ENCODE measurements at places on chromosomes 4 and X.

- no peak for DNase-seq
Measured at GRCh38 chr4:127182687-127183086, 450.1 kb upstream of the INTU start.

- no peak for DNase-seq
Measured at GRCh38 chrX:109537324-109537665, 651 bp downstream of the NXT2 start.

- DNase-seq = no peak
Measured at GRCh38 chr4:84263415-84263814, 235.7 kb downstream of the NKX6-1 start.

DNA sequence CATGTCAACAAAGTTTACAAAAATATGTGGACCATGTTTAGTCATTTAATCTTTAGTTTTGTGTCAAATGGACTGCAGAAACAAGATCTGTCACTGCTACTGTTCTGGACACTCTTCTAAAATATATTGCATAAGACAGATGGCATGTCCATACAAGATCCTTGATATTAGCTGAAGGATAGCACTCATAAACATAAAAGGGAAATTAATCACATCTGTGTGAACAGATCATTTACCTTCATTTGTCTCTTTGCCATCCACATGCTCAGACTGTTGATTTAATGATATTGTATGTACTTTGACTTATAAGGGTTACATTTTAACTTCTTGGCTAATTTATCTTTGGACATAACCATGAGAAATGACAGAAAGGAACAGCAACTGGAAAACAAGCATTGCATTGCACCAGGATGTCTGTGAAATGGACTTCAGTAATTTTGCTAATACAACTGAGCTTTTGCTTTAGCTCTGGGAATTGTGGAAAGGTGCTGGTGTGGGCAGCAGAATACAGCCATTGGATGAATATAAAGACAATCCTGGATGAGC lies at the start of gene UGT2B7:
Gene UGT2B7 (plus strand): TSS at position 364 of the 546 bp plus-strand sequence. CDS start 47 bp downstream, at position 411.
- no peak for DNase-seq

DNA sequence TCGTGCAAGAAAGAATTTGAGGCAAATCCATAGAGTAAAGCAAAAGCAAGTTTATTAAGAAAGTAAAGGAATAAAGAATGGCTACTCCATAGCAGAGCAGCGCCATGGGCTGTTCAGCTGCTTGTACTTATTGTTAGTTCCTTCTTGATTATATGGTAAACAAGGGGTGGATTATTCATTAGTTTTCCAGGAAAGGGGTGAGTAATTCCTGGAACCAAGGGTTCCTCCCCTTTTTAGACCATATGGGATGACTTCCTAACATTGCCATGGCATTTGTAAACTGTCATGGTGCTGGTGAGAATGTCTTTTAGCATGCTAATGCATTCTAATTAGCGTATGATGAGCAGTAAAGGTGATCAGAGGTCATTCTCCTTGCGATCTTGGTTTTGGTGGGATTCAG lies 23.5 kb upstream of the CEP135 start:
- no peak for DNase-seq

DNA sequence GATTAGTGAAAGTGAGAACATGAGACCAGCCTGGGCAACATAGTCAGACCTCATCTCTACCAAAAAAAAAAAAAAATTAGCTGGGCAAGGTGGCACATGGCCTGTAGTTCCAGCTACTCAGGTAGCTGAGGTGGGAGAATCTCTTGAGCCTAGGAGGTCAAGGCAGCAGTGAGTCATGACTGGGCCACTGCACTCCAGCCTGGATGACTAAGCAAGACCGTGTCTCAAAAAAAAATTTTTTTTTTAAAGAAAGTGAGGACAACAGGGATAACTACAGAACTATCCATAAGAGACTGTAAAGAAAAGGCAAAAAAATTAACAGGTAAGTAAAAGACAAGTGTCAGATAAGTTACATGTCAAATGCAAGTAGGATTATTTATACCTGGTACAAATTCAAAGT lies 13.5 kb upstream of the SPP1 start:
- DNase-seq = no peak

- no peak for DNase-seq
Measured at GRCh38 chrX:46400530-46401443, 144.4 kb downstream of the ZNF674 start.

All from activated CD8-positive, alpha-beta memory T cell treated with anti-CD3 and anti-CD28 coated beads for 1 hour (primary cell).